ENCODE measurements at places on chromosomes 12 and 14. TPM values are rescaled to one million over a fixed set of nuclear protein-coding genes. Genes with fewer than 3 reads are reported as not detected.

Gene ATL1
- 95.8 TPM for total RNA-seq

DNA sequence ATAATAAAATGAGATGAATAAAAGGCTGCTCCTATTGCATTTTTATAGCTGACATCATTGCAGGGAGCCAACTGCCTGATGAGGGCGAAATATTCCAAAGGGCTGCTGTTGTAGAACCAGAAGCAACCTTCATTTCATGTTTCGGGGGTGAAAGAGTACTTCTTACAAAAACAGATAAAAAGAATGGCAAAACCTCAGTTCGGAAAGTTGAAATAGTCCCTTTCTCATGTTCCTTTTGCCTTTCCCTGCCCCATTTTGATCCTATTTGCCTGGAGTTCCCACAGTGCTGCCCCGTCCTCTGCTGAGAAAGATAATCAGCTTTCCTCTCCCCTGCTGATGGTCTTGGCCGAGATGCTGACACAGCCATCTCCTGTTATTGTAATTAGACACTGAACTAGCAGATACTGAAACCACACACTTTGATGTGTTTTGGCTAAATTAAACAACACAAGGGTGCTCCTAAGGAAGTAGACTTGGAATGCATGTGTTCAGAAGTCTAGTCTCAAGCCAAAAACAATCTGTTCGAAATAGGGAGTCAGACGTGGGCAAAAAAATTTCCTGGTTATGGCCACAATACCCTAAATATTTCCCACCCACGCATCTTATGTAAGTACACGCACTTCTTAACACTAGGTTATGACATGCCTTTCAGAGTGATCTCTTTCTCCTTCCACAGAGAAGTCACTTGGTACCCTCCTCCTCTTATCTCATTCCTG, 117.2 kb downstream of the PPM1H start:
- DNase-seq, result no peak

GRCh38 chr14:105050551-105050897, 14.7 kb downstream of the GPR132 start:
- no peak for DNase-seq

Gene RTL1
- not detected for total RNA-seq

DNA sequence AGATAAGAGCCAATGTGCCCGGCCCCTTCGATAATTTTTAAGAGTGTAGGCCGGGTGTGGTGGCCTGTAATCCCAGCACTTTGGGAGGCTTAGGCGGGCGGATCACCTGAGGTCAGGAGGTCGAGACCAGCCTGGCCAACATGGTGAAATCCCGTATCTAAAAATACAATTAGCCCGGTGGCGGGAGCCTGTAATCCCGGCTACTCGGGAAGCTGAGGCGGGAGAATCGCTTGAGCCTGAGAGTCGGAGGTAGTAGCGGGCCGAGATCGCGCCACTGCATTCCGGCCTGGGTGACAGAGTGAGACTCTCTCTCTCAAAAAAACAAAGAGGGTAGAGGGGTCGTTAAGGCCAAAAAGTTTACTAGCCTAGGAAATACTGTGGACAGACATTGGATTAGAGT, 2.6 kb downstream of the KRAS start:
- DNase-seq, result no peak

Gene STAT6
- total RNA-seq, result 2.4 TPM

DNA sequence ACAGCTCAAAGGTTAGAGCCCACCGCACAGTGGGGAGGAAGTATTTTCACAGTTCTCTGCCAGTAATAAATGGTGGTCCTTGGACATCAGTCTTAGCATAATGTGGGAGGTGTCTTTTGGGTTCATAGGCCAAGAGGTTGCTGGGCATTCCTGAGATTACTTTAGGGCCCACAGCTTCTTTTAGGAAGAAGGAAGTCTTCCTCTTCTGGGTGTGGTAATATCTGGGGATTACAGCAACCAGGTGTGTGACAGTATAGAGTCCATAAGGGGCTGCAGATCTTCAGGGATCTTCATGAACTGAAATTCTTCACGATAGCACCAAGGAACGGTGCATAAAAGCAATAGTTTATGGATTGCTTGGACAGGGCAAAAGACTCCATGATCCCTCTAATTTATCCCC, 56.2 kb upstream of the PTGR2 start:
- DNase-seq, result no peak

DNA sequence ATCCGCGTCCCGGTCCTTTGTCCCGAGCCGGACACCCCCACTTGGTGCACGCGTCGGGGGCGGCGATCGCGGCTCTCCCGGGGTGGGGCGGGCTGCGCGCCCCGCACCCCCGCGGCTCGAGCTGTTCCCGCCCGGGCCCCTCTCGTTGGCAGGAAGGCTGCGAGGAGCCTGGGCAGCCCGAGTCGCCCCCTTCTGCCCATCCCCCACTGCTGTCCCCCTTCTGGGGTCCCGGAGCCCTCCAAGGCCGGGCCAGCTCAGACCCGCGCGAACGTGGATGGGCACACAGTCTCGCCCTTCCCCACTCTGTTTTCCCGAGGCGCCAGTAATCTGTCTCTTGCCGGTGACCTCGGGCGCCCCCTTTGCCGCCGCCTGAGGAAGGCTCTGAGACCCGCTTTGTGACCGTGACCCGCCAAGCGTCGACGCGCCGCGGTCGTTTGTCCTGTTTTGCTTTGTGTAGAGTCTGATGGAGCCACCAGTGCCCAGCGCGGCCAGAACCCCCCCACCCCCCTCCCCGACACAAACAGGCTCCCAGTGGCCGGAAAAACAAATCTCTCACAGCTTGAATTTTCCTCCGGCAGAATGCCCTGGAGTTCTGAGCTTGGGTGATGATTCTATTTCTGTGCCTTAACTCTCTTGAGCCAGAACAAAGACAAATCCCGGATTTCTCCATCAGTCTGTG, 610 bp downstream of the C14orf132 start:
- DNase-seq, result peak; percentile 37

Gene SPX
- 0.41 TPM for total RNA-seq

- DNase-seq, result no peak
These were observed 17.7 kb downstream of the C12orf71 start for GRCh38 chr12:27064397-27065342.
